ENCODE measurements at places on chromosomes 5 and 9.
A peak's percentile ranks its signal among the peaks of the same experiment; 100 is the strongest.

DNA sequence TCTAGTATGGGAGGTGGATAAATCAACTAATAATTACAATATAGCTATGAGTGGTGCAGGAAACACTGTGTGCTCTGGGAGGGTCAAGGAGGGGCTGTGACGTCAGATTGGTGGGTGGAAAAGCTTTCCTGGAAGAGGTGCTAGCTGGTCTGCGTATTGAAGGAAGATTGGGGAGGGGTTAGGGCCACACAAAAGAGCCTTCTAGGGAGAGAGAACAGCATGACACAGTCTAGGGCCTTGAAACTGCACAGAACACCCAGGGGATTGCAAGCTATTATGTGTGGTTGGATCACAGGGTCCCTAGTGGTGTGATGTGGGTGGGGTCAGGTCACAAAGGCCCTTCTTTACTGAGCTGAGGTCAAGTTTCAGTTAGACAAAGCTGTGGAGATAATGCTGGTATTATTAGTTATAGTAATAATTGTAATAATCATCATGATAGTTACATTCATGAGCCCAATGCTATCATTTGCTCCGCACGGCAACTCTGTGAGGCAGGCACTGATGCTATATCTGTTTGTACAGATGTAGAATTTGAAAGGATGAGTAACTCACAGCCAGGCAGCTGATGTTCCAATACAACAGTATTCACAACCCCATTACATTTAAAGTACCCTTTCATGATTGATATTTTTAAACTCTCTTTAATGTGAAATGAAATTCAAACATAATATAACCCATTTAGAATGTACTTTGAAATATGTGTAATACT is 197.4 kb upstream of the IL12B start:
- DNase-seq: no peak

GRCh38 chr5:179610109-179610902 is 13.2 kb downstream of the HNRNPH1 start:
- no peak for DNase-seq

DNA sequence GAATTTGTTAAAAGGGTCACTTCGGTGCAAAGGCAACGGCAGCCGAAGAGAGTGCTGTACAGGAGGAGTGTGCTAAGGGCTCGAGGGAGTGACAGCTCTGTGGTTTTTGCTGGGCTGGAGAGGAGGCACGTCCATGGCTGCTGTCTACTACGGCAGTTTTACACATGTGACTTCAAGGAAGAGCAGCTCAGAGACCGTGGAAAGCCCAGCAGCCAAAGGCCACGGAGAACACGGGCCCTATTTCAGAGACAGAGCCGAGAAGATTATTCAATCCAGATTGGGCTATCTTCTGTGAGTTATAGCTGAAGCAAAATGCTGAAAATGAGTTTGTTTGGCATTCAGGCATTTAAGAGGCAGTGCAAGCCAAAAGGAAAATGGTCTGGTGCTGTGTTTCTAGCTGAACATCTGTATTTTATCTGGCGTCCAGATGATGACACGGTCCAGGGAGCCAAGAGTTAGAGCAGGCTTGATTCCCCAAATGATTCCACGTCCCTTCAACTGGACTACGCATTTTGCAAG is 96.4 kb downstream of the RFK start:
- DNase-seq: no peak

DNA sequence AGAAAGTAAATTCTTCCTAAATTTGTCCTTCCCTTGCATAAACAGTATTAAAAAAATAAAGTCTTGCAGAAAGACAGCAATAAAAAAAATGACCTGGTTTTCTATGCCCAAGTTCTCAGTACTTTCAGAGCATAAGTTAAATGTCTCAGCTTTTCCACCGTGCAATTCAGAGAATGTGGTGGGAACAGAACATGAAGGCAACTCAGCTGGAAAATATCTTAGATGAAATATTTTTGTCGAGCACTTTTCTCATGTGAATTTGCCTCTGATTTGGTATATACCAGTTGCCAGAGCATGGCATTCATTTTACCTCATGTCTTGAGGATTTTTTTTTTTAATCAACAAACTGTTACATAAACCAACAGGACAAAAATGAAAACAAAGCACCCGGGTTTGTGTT is 176.1 kb downstream of the CETN3 start:
- DNase-seq: no peak

DNA sequence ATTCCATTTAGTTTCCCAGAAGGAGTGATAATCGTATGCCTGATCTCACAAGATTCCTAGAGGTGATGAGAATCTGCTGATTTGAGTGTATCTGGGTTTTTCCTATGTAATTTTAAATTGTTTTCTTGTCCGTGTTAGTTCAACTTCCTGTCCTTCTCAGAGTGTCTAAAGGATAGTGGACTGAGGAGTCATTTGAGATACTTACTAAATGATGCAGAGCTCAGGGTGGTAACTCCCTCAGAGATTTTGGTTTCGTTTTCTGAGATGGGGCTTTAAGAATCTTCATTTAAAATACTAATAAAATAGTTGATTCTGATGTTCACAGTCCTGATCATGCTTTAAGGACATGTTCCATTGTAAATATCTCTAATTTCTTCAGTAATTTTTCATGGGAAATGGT is 30.3 kb downstream of the MELK start:
- DNase-seq: no peak

DNA sequence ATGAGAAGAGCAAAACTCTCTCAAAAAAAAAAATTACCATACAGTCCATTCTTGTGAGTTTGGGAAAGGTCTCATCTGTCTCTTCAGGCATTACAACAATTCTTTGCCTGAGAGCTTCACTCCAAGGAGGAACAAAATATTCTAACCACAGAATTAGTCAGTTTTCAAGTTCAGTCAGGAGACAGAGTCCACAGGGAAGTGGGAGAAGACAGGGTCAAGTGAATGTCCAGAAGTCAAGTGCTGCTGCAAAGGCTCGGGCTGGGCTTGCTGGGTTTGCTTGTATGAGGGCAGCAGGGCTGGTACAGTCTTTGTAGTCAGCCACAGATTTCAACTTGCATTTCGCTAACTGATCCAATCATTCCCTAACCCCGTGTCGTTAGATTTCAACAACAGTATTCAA is 17.6 kb upstream of the HEXB start:
- DNase-seq: no peak

GRCh38 chr9:13805546-13805945 is 508.4 kb downstream of the NFIB start:
- DNase-seq: no peak

- DNase-seq: no peak
Measured at GRCh38 chr9:98603821-98604383, 104.8 kb downstream of the GABBR2 start.

DNA sequence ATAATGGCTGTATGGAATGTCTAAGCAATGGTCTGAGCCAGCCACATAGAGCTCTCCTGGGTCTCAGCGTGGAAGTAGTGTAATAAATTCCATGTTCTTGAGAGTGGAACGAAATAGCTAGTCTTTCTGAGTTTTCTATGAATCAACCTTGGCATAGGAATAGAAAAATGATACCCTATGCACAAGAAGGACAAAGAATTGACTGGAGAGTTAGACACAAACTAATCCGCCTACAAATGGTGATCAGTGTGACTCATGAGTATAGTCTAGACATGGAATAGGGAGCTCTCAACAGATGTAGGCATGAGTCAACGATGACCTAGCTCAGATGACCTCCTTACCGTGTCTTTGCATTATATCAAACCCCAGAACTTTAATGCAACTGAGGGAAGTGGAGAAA is 256.8 kb upstream of the GRIN3A start:
- no peak for DNase-seq

- DNase-seq: no peak
Measured at GRCh38 chr5:155460501-155460931, 447.0 kb downstream of the KIF4B start.

GRCh38 chr9:35051069-35051967 is 21.1 kb downstream of the VCP start:
- DNase-seq: no peak

DNA sequence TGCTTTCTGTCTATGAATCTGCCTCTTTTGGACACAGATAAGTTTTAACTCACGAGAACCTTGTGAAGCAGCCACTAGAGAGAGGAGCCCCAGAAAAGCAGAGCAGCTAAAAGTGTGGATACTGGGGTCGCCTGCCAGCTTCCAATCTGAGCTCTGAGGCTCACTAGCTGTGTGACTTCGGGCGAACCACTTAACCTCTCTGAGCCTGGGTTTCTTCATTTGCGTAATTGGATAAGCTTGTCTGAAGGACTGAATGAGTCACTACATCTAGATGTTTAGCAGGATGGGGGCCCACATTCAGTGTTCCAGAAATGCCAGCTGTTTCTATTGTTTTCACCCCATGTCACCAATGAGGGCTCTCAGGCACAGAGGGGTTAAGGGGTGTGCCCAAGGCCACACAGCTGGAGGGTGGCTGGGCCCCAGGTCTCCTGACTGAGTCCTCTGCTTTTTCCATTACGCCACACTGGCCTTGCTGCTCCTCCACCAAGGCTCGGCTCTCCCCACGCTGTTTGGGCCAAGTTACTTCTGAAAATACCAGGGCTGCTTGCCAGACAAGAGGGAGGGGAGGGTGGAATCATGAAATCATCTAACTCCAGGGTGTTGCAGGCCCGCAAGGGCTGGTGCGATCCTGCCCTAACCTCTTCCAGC is 36.2 kb downstream of the SH3PXD2B start:
- peak; percentile 82 for DNase-seq

GRCh38 chr5:68873198-68873597 is 220.6 kb upstream of the SLC30A5 start:
- no peak for DNase-seq

GRCh38 chr5:134026521-134027287 is 21.9 kb upstream of the VDAC1 start:
- DNase-seq: no peak

GRCh38 chr9:99820685-99821395 is 845 bp upstream of the NR4A3 start:
- peak; percentile 49 for DNase-seq

GRCh38 chr5:176420972-176421544 is 4.7 kb upstream of the CLTB start:
- no peak for DNase-seq

- DNase-seq: no peak
Measured at GRCh38 chr5:154406231-154406630, 39.6 kb upstream of the SAP30L start.

GRCh38 chr9:92008041-92008440 is 58.0 kb upstream of the ROR2 start:
- no peak for DNase-seq

GRCh38 chr9:3329361-3329760 is 196.4 kb downstream of the RFX3 start:
- no peak for DNase-seq

DNA sequence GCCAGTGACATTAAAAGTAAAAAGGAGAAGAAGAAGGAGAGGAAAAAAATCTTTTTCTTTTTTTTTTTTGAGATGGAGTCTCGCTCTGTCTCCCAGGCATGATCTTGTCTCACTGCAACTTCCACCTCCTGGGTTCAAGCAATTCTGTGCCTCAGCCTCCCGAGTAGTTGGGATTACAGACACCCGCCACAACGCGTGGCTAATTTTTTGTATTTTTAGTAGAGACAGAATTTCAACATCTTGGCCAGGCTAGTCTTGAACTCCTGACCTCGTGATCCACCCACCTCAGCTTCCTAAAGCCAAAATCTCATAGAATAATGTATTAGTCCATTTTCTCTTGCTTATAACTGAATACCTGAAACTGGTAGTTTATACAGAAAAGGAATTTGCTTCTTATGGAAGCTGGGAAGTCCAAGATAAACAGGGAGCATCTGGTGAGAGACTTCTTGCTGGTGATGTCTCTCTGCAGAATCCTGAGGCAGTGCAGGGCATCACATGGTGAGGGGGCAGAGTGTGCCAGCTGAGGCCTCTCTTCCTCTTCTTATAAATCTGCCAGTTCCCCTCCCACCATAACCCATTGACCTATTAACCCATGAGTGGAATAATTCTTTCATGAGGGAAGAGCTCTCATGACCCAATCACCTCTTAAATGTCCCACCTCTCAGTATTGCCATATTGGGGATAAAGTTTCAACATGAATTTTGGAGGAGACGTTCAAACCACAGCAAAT is 466.3 kb downstream of the GADD45G start:
- DNase-seq: no peak

- peak; percentile 80 for DNase-seq
Measured at GRCh38 chr9:35728041-35728971, 3.7 kb downstream of the TLN1 start.

GRCh38 chr9:70949239-70949638 is 172.2 kb downstream of the TRPM3 start:
- no peak for DNase-seq

GRCh38 chr5:78753093-78753531 is 104.5 kb upstream of the LHFPL2 start:
- DNase-seq: no peak

DNA sequence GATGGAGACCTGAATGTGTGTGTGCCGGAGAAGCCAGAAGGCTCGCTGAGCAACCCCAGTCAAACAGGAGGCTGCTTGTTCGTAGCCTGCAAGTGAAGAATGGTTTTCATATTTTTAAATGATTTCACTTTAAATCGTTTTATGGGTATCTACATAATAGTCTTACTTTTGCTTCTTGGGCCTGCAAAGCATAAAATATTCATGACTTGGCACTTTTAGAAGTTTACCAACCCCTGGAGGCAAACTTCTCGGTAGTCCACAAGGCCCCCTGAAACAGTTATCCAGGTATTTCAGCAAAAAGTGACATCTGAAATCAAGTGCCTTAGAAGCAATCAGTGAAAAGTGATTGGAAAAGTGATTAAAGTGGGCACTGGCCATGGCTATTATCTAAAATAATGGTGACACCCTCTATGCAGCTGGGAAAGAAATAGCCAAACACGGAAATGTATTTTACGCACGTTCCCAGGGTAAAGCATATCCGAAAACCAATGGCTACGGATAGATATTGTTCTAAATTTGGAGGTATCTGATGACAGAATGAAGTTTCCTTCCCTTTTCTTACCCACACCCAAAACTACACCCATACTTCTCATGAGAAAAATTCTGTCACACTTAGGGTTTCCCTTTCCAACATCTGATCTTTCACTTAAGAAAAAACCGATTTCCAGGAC is 39.0 kb downstream of the RAPGEF1 start:
- no peak for DNase-seq

Measured in thoracic aorta (tissue), 2 donors.